ENCODE measurements at places on chromosomes 3 and 15.

DNA sequence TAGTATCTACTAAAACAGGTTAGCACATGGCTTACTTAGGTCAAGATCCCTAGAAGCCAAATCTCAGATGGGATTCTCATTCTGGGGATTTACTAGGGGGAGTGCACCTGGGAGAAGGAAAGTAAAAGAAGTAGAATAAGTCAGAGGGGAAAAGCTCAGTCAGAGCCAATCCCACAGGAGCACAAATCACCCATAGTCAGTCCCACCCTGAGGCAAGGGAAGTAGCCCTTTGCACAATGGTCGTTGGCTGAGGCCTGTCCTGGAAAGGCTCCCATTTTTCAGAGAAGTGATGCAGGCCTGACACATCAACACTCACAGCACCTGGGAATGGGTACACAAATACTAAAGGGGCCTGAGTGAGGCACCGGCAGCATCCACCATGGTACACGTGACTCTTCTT lies 39.8 kb downstream of the SST start:
- DNase-seq, result no peak

GRCh38 chr3:78976200-78976599 lies 791.6 kb downstream of the ROBO1 start:
- DNase-seq, result no peak

GRCh38 chr3:150736903-150737832 lies 25.8 kb downstream of the SIAH2 start:
- no peak for DNase-seq

DNA sequence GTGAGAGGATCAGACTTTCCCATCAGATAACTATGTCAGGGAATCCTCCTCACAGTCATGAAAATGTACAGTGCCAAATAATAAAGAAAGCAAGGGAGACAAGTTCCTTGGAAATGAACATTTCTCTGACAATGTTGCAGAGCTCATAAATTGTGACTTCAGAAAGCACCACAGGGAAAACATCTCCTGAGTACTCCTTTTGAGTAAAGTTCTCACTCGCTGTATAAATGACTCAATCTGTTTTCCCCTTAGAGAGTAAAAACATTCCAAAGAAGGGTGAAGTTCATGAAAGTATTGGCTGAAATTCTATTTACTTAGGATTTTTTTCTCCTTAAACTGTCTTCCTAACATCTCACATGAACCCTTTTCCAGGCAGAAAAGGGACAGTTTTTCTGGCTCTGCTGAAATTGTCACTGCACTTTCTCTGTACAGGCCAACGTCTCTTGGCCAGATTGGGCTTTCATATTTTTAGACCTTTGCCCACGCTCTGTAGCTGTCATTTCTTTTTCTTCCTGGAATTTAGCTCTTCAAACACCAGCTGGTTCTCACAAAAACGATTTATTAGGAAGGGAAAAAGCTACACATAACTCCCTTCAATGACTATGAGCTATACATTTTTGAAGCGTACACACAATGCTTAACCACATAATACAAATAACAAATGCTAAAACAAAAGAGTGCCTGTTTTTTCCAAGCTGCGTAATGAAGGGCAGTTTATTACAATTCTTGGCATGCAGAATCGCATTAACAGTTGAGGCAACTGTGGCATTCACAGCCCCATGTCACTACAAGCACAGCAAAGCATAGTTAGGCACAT lies 216.1 kb downstream of the ATP8B4 start:
- DNase-seq, result no peak

GRCh38 chr3:188421836-188422540 lies 268.0 kb downstream of the LPP start:
- DNase-seq, result no peak

- no peak for DNase-seq
These were observed 27.9 kb downstream of the FILIP1L start for GRCh38 chr3:100086401-100086800.

GRCh38 chr3:38986901-38987300 lies 64.8 kb downstream of the SCN11A start:
- DNase-seq, result no peak

DNA sequence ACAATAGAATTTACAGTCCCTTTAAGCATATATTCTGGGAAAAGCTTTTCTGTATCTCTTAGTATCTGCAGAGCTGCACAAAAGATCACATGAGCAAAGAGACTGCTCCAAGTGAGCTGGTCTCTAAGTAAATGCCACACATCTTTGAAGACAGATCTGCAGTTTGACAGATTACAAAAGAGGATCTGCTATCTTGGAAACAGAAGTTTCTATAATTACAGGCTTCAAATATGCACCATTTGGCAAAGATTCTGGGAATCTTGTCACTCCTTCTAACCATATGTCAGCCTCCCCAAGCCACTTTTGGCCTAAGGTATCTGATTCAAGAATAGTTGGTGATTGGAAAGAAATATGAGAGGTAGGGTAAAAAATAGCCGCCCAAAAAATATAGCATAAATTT lies 9.6 kb upstream of the CFAP44 start:
- DNase-seq, result no peak

DNA sequence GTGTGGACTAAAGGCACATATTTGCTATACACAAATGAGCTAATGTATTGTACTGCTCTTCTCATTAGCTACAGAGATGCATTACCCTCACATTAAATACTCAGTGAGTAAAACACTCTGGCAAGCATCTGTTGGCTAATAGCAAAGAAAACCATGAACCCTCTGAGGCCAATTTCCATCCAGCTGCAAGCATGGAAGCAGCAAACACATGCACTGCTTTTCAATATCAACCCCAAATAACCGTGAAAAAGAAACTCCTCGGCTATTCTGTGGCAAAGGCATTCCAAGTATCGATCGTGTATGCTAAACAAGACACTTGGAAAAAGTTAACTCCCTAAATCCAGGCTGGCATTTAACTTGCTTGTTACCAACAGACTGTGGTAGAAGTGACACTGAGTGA lies 67.0 kb downstream of the PEAK1 start:
- no peak for DNase-seq

DNA sequence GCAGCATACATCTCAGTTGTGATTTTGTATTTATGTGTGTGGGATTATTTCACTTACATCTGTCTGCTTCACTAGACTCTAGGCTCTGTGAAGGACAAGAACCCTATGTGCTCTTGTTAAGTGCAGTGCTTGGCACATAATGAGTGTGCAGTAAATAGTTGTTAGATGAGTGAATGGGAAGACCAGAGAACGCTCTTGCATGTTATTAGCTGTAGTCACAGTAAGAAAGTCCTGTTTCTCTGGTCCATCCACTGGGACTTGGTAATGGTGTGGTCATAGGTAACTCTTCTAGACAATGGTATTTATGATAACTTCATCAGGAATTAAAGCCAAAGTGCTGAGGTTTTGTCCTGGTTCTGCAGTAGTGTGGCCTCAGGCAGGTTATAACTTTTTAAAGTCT lies 1.4 kb upstream of the AQP9 start:
- no peak for DNase-seq

DNA sequence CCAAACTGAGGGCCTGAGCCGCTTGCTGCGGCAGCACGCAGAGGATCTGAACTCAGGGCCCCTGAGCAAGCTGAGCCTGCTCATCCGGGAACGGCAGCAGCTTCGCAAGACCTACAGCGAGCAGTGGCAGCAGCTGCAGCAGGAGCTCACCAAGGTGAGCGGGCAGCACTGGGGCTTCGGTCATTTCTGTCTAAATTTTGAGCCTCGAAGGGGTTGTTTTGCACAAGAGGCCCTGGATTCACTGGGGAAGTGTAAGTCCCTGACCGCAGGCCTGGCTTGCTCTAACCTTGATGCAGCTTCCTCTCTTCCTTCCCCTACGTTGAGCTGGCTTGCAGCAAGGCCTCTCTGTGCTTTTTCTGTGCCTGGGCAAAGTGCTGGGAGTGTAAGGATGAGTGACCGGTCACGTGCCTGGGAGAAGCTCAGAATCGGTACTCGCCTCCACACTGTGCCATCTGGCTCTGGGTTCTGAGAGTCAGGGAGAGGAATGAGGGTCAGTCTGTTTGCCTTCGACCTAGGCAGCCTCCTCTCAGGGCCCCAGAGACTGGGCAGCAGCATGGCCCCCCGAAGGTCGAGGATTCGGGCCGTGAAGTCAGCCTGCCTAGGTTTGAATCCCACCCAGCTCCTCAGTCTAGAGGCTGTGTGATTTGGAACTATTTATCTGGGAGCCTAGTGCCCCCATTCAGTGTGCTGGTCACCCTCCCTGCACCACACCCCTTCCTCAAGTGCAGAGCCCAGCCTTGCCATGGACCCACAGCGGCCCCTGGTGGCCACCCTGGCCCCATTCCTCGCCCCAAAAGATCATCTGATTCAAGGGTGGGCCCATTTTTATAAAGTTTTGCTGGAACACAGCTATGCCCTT lies 1.4 kb downstream of the FES start:
- no peak for DNase-seq

DNA sequence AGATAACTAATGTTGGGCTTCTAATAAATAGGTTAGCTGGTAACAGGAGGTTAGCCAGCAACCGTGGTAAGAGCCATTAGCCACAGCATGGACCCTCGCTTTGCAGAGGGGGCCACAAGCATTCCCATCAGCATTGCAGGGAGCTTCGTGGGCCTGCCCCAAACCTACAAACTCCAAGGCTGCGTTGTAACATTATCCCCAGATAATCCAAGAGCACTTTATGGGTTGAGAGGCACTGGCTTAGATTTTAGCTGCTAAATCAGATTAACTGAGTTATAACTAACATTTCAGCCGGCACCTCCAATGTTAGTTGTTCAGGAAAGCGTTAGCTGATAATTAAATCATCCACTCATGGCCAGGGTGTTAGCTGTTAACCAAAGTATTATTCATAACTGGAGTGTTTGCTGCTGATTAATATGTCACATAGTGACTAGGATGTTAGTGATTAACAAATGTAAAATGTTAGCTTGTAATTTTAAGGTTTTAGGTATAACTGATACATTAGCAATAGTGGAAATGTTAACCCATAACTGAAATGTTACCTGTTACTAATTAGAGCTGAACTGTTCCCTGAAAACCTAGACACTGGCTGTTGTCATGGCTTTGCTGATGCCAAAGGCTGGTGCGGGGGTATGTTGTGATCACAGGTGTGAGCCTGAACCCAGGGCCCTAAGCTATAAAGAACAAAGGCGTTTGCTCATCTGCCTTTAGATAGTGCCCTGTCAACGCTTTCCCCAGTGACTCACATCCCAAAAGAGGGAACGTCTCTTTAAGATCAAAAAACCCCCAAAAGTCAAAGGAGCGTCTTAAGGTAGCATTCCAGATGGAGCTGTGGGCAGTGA lies 56.2 kb downstream of the SLC6A6 start:
- no peak for DNase-seq

- peak; percentile 88 for DNase-seq
These were observed 109.7 kb upstream of the GADL1 start for GRCh38 chr3:31004025-31004678.

DNA sequence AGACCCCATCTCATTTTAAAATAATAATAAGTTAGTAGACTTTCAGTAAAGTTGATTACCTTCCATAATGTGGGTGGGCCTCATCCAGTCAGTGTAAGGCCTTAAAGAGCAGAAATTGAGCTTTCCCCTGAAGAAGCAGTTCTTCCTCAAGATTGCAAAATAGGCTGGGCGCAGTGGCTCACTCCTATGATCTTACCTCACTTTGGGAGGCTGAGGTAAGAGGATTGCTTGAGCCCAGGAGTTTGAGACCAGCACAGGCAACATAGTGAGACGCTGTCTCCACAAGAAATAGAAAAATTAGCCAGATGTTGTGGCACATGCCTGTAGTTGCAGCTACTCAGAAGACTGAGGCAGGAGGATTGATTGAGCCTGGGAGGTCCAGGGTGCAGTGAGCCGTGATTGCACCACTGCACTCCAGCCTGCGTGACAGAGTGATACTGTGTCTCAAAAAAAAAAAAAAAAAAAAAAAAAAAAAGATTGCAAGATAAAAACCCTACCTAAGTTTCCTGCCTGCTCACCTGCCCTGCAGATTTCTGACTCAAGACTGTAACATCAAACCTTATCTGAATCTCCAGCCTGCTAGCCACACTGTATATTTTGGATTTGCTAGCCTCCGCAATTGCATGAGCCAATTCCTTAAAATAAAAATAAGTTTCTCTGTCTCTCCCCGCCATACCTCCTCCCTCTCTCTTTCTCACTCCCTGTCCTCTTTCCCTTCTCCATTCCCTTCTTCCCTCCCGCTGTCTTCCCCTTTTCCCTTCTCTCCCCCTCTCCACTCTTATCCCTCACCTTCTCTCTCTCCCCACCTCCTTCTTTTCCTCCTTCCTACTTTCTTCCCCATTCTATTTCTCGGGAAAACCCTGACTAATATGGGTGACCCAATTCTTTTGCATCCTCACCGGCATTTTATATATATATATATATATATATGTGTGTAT lies 16.9 kb downstream of the KLHL18 start:
- no peak for DNase-seq

DNA sequence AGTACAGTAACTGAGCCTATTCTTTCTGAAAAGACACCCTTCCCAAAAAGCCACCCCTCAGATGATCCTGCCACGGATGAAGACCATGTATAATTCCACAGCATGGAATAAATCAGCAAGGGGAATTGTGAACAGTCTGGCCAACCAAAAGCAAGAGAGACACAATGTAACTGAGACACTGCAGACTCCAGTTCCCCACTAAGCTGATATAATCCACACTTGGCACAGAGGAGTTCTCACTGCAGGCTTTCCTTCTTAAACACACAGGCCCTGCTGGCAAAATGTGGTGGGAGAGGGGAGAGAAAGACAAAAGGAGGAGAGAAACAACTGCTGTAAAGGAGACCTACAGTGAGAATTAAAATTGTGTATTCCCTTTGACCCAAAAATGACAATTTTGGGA lies 12.7 kb downstream of the GPR156 start:
- DNase-seq, result no peak

DNA sequence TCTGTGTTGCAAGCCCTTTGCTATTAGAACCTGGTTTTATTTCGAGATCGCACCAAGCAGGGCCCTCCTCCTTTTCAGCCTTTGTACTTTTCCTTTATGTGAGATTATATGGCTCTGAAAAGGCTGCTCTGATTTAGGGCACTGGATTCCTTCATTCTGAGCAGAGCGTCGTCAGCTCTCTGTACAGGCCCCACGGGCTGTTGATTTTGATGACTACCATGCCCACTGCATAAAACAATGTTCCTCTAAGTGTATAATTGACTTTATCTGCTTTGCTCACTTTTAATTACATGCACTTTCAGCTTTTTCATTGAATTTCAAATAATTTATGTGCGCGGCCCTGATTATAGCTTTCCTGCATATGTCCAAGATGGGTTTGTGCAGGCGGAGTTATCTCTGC lies 4.4 kb upstream of the PSMD6 start:
- DNase-seq, result no peak

DNA sequence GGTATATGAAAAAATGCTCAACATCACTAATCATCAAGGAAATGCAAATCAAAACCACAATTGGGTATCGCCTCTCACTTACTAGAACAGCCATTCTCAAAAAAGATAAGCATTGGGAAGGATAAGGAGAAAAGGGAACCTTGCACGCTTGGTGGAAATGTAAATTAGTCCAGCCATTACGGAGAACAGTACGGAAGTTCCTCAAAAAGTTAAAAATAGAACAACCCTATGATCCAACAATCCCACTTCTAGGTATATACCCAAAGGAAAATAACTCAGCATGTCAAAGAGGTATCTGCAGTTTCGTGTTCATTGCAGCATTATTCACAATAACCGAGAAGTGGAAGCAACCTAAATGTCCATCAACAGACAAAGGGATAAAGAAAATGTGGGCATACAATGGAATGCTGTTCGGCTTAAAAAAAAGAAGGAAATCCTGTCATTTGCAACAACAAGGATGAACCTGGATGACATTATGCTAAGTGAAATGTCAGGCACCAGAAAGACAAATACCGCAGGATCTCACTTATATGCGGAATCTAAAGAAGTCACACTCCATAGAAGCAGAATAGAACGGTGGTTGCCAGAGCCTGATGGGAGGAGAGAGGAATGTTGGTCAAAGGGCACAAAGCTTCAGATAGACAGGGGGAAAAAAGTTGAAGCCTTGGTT lies 11.7 kb upstream of the CMTM7 start:
- DNase-seq, result no peak

- no peak for DNase-seq
These were observed 55.0 kb downstream of the LSAMP start for GRCh38 chr3:116390318-116390717.

Measured in HS-5 (cell line).